ENCODE measurements at places on chromosomes 3 and 15. TPM values are rescaled to one million over a fixed set of nuclear protein-coding genes. Genes with fewer than 3 reads are reported as not detected.

Gene SATB1
- polyA plus RNA-seq: 42.7 TPM

Gene CEP97
- 2.6 TPM for polyA plus RNA-seq

Gene LRRC58
- polyA plus RNA-seq: 6.8 TPM

Gene LRTM1
- not detected for polyA plus RNA-seq

Gene IQCF6
- not detected for polyA plus RNA-seq

DNA sequence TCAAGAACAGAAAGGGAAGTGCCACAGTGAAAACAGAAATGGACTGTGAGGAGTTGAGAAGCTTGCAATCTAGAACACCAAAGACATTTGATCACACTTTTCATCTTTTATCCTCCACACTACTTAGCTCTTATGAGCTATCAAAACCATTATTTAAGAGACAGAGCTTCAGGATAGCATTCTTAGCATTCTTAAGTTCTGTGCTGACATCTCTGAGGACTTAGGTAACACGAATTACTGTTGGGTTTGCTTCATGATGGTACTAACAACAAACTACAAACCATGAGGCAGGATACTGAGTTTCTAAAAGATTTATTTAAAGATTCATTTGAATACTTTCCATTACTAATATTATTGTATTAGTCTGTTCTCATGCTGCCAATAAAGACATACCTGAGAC, 1038.6 kb downstream of the TUSC7 start:
- no peak for DNase-seq

DNA sequence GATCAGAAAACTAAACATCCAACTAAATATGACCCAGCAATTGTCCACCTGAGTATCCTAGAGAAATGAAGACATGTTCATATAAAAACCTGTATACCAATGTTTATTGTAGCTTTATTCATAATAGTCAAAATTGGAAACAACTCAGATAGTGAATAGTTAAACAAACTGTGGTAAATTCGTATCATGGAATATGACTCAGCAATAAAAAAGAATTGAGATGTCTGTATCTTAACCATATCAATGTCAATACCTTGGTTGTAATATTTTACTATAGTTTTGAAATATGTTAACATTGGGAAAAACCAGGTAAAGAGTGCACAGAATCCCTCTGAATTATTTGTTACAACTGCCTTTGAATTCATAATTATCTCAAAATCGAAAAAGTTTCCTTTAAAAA, 159.3 kb upstream of the GAP43 start:
- no peak for DNase-seq

GRCh38 chr3:135739779-135740178, 225.7 kb upstream of the PPP2R3A start:
- no peak for DNase-seq

GRCh38 chr15:57961919-57962318, 103.6 kb downstream of the ALDH1A2 start:
- DNase-seq: no peak

DNA sequence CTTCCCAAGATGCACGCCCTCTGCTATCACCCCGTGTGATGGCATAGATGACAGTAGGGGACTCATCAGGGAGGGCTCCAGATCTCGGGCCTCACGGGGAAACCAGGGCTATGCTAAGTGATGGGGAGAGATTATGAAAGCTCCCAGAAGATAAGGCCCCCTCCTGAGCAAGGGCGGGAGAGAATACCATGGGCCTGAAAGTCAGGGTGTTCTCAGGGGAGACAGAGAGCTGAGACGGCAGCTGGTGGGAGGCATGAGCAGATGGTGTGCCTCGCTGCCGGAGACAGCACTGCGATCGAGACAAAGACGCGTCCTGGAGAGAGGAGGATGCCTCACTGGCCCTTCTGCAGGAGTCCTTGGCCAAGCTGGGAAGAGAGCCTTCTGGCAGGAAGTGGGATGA, 106.5 kb upstream of the ADPGK start:
- DNase-seq: no peak

- no peak for DNase-seq
Observed at GRCh38 chr3:156983559-156983958, 157.4 kb downstream of the LEKR1 start.

DNA sequence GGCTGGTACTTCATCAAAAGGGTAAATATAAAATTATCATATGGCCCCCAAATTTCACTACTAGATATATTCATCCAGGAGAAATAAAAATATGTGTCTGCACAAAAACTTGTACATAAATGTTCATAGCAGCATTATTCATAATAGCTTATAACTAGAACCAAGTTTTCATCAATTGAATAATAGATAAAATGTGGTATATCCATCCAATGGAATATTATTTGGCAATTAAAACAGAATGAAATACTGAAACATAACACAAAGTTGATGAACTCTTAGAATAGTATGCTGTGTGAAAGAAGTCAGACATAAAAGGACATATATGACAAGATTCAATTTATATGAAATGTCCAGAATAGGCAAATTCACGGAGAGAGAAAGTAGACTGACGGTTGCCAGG, 389.3 kb upstream of the ADAMTS9 start:
- no peak for DNase-seq

- DNase-seq: no peak
Observed at GRCh38 chr3:65864357-65864904, 174.3 kb downstream of the MAGI1 start.

DNA sequence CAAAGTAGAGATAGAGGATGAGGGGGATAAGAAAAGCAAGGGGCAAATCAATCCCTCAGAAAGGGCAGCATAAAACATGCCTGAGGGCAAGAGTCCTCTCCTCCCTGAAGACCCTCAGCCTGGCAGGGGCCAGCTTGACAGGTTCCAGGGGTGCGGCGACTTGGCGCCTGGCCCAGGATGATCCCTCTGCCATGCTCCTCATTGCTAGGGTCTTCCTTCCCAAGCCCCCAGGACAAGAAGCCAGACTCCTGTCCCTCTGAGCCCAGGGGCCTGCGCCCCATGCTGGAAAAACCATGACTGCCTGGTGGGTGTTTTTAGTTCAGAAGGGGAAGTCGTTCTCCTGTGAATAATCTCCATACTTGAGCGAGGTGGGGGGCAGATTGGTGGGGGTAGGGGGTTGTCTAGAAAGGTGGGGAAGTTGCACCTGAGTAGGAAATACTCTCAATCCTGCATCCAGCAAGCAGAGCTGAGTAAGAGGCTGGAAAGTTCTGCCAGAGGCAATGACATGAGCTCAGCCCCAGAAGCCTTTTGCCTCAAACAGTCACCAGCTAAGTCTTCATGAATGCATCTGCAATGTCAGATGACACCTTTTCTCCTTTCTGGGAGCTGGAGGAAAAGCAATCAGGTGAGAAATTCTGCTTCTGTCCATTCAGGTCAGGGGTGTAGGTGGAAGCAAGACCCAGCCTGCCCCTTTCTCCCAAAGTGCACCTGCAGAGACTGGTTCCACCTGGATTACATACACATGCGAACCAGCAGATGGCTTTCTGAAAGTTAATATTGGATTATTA, 18.3 kb downstream of the SLC12A8 start:
- DNase-seq: no peak

- no peak for DNase-seq
Observed at GRCh38 chr3:11074451-11074850, 79.8 kb upstream of the HRH1 start.

- no peak for DNase-seq
Observed at GRCh38 chr3:14806641-14807263, 12.0 kb upstream of the FGD5 start.
